IPS-NIHi11 (cell line): ENCODE measurements at places on chromosomes 7 and 10.

GRCh38 chr7:121519548-121520521, 123.7 kb upstream of the FAM3C start:
- no peak for DNase-seq

GRCh38 chr7:45240273-45240771, 82.7 kb downstream of the RAMP3 start:
- DNase-seq, result no peak

- DNase-seq, result no peak
Measured at GRCh38 chr10:4086131-4086898, 301.3 kb upstream of the KLF6 start.

- no peak for DNase-seq
Measured at GRCh38 chr7:34337163-34337562, 320.9 kb upstream of the NPSR1 start.

- DNase-seq, result peak; percentile 66
Measured at GRCh38 chr10:105950410-105950809, 1214.1 kb downstream of the SORCS1 start.

DNA sequence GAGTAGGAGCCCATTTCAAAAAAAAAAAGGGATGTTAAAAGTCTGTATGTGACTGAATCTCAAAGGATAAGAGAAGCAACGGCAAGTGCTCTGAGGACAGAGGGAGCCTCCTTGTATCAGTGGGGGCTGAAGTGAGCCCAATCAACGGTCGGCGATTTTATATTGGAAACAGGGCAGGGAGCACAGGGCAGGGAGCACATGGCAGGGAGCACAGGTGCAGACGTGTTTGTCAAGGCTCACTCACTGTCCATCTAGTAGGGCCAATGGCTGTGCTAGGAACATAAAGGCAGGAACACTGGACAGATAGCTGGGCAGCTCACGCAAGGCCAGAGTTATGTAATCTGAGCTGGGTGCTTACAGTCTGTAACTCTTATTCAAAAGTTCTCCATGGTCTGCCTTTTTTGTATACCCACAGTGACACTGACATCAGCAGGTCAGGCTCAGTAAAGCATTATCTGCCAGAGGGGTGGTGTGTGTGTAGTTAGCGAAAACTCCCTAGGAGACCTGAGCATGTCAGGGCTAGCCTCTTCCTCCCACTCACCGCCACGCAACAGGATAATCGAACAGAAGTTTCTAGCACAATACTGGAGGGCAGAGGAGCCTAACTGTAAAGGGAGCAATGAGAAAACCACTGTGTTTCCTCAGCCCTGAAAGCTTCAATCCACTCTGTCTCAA, 15.4 kb downstream of the AKR1B1 start:
- no peak for DNase-seq

DNA sequence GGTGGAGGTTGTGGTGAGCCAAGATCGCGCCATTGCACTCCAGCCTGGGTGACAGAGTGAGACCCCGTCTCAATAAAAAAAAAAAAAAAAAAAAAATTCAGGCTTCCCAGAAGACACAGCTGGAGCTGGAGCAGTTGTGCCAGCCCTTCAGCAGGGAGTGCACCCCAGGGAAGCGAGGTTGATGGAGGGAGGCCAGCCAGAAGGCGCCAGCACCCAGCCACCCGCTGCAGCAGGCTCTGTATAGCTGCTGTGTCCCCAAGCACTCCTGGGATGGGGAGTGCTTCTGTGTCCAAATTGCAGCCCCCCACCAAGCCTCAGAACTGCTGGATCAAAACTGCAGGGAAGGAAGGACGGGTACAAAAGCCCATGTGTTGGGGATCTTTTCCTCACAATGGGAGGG, 47.8 kb downstream of the COBL start:
- DNase-seq, result no peak

- no peak for DNase-seq
Measured at GRCh38 chr10:63106111-63106755, 26.9 kb upstream of the NRBF2 start.

DNA sequence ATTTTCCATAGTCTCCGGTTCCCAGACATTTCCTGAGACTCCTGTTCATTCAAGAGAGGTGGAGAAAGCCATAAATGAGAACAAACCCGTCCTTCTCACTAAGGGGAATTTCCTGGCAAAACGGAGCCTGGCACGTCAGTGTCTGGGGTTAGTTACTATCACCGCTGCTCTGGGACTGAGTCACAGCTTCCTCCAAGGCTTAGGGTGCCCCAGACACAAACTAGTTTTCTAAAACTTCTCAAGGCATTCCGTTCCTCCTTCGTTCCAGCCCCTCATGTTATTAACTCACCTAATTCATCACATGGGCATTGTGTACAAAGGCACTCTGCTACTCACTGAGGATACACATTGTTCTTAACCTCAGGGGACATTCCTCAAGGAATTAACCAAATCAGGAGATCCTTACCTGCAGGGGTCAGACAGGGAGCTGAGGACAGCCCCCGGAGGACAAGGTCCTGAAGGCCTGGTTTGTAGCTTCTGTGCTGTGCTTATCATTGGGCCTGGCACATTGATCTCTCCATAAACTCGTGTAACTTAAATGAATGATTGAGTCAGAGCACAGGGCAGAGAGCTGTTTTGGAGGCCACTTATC, 103.0 kb upstream of the KLF6 start:
- DNase-seq, result peak; percentile 47

GRCh38 chr7:44313016-44313415, 12.4 kb downstream of the CAMK2B start:
- DNase-seq, result no peak

- DNase-seq, result no peak
Measured at GRCh38 chr10:69792341-69792740, 9.4 kb upstream of the COL13A1 start.

DNA sequence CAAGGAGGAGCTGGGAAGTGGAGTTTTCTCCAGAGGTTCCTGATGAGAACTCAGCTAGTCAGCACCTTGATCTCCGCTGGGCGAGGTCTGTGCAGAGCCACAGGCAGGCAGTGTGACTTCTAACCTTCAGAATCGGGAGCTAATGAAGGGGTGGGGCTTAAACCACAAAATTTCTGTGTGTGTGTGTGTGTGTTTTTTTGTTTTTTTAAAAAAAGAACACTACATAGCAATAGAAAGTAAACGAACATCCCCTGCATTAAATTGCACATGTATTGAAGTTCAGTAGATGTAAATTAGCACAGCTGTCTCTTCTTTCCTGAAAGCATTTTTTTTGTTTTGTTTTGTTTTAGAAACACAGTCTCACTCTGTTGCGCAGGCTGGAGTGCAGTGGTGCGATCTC, 46.2 kb downstream of the RBM17 start:
- no peak for DNase-seq
